CD4-positive, alpha-beta T cell (primary cell): ENCODE measurements at places on chromosomes 1 and 21. TPM values are rescaled to one million over a fixed set of nuclear protein-coding genes. Genes with fewer than 3 reads are reported as not detected.

G0S2 gene
- total RNA-seq = 6.4 TPM

CLCNKB gene
- not detected for total RNA-seq

DDX20 gene
- total RNA-seq = 27.4 TPM

OPRD1 gene
- total RNA-seq = not detected

SPRR2E gene
- total RNA-seq = not detected
